ENCODE measurements at places on chromosomes 12 and 14.

DNA sequence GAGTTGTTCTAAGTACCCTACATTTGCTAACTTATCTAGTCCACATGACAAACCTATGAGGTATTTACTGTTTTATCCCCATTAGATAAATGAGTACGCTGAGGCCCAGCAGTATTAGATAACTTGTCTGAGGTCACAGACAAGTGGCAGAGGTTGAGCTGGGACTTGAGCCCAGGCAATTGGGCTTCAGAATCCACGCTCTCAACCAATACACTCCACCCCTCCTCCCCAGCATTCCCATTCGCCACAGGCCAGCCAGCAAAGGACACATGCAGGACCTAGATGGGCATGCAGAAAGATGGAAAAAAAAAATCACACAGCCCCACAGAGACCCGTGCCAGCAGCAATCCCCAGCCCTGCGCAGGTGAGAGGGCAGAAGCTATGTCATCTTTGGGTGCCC is 12.4 kb downstream of the HDAC7 start:
- no peaks in the 10 kb centered on the region for H3K27me3 ChIP-seq
- H3K27ac ChIP-seq = peak overlapping the region; percentile 99
- peaks cover 100% of the 10 kb centered on the region for H3K4me1 ChIP-seq
- DNase-seq = peak; percentile 64

- peaks cover 12% of the 10 kb centered on the region for H3K36me3 ChIP-seq
- H3K27ac ChIP-seq = no peak overlapping the region
- H3K4me1 ChIP-seq = peaks cover 31% of the 10 kb centered on the region
These were observed 68.5 kb downstream of the AEBP2 start for GRCh38 chr12:19507823-19508222.

- no peaks in the 10 kb centered on the region for H3K36me3 ChIP-seq
- DNase-seq = no peak
- no peak overlapping the region for H3K27ac ChIP-seq
- peaks cover 73% of the 10 kb centered on the region for H3K27me3 ChIP-seq
- no peaks in the 10 kb centered on the region for H3K4me1 ChIP-seq
These were observed 3.8 kb downstream of the KRT73 start for GRCh38 chr12:52614381-52615207.

GRCh38 chr12:6039894-6040601 is 84.4 kb downstream of the VWF start:
- H3K27me3 ChIP-seq = no peaks in the 10 kb centered on the region
- H3K36me3 ChIP-seq = peaks cover 41% of the 10 kb centered on the region
- H3K27ac ChIP-seq = no peak overlapping the region
- DNase-seq = no peak
- H3K4me3 ChIP-seq = no peak overlapping the region

DNA sequence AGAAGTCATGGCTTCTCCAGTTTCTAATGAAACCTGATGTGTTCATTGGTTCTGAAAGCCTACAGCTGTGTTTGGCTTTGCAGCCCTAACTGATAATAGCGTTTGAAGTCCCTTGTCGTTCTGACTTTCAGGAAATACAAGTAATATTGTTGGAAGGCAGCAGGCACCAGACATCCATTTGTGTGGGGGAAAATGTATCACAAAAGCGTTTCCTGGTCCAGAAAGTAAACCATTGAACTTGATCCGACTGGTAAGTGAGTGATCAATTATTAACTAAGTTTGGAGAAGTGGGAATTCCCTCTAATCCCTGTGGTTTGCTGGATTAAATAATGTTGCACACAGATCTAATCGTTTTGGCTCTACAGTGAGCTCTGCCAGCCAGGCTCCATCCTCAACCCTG is 77.3 kb upstream of the LTA4H start:
- no peak overlapping the region for H3K27ac ChIP-seq
- H3K36me3 ChIP-seq = no peaks in the 10 kb centered on the region
- H3K4me1 ChIP-seq = peaks cover 10% of the 10 kb centered on the region
- H3K4me3 ChIP-seq = no peak overlapping the region
- H3K27me3 ChIP-seq = peaks cover 27% of the 10 kb centered on the region

GRCh38 chr14:91873471-91874415 is 6.4 kb upstream of the TC2N start:
- no peak for DNase-seq
- H3K4me3 ChIP-seq = no peak overlapping the region
- peak overlapping the region; percentile 64 for H3K27ac ChIP-seq
- peaks cover 21% of the 10 kb centered on the region for H3K4me1 ChIP-seq
- H3K27me3 ChIP-seq = peaks cover 35% of the 10 kb centered on the region

All from left ventricle myocardium inferior (tissue), 1 donor.